T-helper 17 cell (primary cell): ENCODE measurements at places on chromosomes 3 and 15.

GRCh38 chr15:74598126-74598842, 17.4 kb upstream of the CLK3 start:
- DNase-seq, result peak; percentile 79

DNA sequence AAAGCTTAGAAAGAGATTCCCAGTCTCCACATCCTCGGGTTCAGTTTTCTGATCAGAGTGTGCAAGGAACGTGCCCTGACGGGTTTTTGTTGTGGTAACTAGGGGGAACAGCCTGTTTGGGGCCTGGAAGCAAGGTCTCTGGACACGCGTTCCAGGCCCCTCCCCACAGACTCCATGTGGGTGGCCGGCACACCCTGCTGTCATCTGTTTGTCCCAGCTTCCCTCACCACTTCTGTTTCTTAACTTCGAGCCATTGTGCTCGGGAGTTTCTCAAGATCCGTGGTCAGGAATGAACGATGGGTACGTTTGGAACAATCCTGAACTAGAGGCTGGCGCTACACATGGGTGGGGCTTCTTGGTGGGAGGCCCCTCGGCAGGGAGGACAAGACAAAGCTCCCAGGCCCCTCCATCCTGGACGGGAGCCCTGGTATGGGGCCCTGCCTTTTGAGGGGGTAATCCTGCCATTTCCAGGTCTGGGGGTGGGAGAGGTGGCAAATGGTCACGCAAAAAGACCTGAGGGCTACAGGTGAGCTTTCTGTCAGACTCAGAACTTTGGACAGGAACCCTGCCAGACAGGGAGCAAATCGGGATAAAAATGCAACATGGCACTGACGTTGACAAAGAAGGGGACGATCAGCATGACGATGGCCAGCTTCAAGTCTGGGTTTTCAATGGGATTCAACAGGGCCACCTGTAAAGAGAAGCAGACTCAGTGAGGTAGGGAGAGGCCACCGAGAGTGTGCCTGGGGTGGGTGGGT, 8.5 kb upstream of the MUSTN1 start:
- DNase-seq, result no peak

GRCh38 chr3:15638891-15639262, 37.3 kb downstream of the BTD start:
- no peak for DNase-seq

DNA sequence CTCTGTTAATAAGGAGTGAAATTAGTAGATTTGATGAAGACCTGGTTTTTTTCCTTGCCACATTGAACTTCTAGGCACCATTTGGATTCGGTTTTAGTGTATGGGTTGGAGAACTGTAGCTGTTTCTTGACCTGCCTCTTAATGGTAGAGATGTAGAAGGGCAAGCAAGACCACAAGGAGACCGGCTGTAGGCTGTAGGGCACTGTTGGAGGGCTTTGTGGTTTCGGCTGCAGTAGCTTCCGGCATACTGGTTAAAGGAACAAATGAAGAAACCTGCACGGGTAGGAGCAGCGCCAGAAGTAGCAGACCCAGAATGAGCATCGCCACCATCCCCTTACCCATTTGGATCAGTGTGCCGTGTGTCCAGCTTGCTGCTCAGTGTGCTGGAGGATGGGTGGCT, 7.9 kb downstream of the PCLAF start:
- no peak for DNase-seq

DNA sequence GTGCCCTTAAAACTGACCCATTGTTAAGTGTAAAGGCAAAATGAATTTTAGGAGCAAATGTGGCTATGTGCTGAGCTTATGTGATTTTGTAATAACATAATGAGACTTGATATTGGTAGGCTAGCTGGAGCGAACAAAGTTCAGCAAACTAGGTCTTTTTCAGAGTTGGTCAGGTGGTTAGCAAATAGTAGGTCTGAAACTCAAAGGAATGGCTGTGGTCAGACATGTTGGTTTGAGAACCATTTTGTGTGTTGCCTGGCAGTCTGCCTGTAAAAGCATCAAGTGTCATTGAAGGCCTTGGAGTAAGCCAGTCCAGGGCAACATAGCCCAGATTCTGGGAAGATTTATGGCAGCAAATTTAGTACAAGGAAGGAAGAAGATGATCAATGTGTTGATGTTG, 16.4 kb downstream of the FBXO22 start:
- no peak for DNase-seq

GRCh38 chr3:17360991-17361390, 381.4 kb downstream of the TBC1D5 start:
- no peak for DNase-seq

DNA sequence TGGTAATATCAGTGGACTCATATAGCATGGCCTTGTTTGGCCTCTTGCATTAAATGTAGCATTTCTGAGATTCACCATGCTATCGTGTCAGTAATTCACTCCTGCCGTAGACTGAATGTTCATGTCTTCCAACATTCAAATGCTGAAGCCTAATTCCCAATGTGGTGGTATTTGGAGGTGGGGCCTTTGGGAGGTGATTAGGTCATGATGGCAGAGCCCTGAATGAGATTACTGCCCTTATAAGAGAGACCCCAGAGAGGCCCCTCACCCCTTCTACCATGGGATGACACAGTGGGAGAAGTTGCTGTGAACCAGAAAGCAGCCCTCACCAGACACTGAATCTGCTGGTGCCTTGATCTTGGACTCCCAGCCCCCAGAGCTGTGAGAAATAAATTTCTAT, 241.4 kb downstream of the VPS13C start:
- no peak for DNase-seq

DNA sequence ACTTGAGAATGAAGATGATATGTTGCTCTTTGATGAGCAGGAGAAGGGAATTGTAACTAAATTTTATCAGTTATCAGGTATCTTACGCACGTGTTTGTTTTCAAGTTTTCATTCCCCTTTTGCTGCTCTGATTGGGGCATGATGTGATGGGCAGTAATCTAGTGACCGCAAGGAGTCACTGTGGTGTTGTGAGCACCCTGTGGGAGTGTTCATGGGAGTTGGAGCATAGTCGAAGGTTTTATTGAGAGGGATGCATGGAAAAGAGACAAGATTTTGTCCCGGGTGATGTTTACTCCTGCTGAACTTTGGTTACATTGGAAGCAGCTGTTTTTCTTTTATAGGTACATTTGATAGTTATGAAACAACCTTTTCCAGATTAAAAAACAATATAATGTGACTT, 2.1 kb downstream of the FAN1 start:
- DNase-seq, result no peak

DNA sequence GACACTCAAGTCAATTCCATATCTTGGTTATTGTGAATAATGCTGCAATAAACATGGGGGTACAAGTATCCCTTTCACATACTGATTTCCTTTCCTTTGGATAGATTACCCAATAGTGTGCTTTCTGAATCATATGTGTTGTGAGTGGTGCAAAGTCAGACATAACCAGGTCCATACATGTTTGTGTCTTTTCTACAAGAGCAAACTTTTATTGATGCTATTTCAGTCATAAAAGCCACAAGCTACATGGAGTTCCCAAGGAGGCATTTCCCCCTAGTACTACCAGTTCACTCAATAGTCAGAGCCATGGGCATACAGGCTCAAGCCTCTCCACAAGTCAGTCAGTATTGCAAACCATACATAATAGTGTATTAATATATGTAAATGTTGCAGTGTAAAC, 10.1 kb downstream of the CEP63 start:
- DNase-seq, result no peak

- DNase-seq, result no peak
These were observed 75.4 kb downstream of the CMTM8 start for GRCh38 chr3:32313723-32314473.

GRCh38 chr3:109851854-109852253, 514.5 kb upstream of the DPPA4 start:
- DNase-seq, result no peak

DNA sequence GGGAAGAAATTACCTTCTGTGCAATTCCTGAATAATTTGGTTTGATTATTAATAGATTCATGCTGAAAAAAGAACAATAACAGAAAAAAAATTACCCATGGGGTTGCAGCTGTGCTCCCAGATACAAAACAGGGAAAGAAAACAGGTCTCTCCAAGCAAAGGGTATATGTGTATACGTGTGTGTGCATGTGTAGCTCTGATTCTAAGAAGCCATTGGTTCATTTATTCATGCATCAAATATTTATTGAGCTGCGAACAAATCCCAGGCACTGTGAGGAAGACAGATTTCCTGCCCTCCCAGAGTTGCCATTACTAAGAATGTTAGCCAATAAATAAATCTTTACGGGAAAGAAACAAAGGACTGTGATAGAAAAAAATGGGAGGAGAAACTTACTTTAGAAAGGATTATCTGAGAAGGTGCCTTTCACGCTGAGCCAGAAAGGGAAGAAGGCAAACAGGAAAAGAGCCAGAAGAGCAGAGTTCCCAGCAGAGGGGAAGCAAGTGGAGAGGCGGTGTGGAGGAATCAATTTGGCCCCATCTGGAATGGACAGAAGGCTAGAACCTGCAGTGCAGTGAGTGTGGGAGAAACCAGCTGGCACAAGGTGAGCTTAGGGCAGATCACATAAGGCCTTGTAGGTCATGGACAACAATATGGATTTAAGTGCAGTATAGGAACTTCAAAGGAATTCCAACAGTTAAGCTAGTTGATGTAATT, 20.7 kb downstream of the CHL1 start:
- DNase-seq, result no peak

GRCh38 chr15:27358751-27359434, 387.9 kb downstream of the GABRG3 start:
- DNase-seq, result no peak

DNA sequence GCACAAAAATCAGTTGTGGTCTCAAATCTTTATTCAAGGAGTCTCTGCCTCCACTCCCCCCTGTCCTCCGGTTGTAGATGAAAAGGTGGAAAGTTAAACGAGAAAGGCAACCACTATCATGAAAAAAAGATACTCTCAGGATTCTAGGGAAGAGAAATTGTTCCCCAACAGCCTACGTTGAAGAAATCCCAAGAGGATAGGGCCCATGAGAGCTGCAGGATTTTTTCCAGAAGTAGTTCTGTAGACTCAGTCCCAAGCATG, 14.3 kb downstream of the ZIC1 start:
- no peak for DNase-seq
